Amygdala (tissue), 56 donors: ENCODE measurements at places on chromosomes 16 and 17.

GRCh38 chr17:29597361-29598172 lies 4.6 kb downstream of the ANKRD13B start:
- DNase-seq = no peak

DNA sequence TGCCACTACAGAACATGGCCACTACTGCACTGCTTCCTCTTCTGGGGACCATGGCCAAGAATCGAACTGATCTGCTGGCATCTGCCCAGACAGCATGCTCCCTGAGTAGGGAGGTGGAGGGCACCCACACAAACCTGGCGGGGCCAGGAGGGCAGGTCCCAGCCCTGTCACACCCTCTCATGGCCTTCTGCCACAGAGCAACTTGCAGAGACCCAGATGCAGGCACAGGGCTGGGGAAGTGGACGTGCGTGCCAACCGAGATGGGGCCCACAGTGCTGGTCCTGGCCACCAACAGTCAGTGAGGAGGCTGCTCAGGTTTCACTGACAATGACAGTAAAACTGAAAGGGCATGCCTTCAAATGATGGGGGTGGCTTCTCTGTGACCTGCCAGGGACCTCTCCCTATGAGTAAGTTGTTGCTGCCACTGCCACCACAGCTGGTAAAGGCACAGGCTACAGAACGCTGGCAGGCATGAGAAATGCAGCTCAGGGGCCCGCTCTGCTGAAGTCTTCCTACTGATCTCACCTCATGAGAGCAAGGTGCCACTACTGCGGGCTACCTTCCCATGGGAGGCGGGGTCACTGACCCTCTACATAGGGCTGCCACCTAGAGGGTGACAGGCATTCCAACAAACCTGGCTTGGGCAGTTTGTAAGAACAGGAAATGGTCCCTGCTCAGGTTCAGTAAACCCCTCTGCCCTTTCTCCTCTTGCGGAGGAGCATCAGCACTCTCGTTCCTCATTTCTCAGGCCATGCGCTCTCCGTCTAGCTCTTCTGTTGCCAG lies 15.5 kb downstream of the HIC1 start:
- DNase-seq = no peak

GRCh38 chr17:51818777-51819176 lies 339.7 kb downstream of the CA10 start:
- no peak for DNase-seq

DNA sequence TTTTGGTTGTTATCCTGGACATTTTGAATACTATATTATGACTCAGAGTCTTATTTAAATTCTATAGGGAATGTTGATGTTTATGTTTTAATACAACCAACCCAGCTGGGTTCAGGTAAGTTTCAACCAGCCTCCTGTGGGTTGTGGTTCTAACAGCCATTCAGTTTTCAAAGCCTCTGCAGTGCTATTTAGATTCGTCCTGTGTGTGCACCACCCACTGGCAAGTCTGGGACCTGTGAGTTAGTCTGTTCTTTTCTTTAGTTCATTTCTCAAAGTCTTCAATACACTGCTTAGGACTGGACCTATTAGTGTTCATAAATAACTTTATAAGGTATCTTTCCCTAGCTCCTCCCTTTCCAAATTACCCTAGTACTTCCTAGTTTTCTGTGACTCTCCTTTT lies 170.6 kb downstream of the TMEM132E start:
- DNase-seq = no peak

- DNase-seq = no peak
Measured at GRCh38 chr17:62826956-62827355, 18.8 kb upstream of the MARCHF10 start.

DNA sequence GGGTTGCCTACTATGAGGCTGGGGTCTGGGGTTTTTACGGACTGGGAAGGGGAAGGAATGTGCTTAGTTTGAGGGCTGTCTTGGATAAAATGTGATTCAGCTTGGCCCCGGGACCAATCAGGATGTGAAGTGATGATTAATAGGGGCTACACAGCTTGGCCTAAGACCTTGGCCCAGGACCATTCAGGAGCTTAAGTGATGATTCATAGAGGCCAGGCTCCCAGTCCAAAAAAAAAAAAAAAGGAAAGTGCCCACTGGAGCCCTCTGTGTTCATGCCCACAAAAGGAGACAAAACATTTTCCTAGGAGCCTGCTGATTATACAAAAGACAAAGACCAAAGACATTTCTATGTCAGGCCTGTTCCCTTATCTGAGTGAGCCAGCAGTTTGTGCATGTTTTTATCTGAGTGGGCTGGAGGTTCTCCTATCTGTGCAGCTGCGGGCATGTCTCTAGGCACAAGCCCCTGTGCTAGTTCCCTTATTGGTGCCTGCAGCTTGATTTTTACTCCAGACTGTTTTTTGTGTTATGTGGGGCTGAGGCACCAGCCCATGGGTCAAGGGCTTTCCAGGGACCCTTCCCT lies 898.2 kb upstream of the GOT2 start:
- no peak for DNase-seq

DNA sequence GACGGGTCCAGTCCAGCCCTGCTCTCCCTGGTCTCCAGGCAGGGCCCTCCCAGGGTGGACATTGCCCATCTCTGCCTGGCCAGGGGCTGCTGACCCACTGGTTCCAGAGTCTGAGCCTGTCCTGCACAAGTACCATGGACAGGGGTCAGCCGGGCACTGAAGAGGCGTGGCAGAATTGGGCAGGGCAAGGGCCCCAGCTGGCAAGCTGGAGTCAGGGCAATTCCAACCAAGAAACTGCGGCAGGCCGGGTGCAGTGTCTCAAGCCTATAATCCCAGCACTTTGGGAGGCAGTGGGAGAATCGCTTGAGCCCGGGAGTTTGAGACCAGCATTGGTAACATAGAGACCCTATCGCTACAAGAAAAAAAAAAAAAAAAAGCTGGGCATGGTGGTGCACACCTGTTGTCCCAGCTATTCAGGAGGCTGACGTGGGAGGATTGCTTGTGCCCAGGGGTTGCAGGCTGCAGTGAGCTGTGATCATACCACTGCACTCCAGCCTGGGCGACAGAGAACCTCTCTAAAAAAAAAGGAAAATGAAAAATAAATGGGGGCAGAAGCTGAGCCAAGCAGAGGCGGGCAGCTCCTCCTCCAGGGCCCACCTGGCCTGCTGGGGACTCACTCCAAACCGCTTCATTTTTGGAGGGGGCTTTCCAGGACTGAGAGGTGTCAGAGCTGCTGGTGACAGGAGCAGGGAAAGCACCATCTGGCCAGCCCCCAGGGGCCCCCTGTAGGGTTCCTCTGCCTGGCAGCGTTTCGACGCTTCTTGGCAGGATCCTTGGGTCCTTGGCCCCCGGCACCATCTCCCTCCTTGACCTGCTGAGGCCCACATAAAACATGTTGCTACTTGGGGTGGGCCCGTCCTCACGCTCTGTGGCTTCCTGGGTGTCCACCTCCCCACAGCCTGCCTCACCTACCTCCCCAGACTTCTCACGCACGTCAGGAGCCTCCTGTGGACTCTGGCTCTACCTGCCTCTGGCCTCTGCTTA lies 2.9 kb upstream of the MAFG start:
- no peak for DNase-seq

DNA sequence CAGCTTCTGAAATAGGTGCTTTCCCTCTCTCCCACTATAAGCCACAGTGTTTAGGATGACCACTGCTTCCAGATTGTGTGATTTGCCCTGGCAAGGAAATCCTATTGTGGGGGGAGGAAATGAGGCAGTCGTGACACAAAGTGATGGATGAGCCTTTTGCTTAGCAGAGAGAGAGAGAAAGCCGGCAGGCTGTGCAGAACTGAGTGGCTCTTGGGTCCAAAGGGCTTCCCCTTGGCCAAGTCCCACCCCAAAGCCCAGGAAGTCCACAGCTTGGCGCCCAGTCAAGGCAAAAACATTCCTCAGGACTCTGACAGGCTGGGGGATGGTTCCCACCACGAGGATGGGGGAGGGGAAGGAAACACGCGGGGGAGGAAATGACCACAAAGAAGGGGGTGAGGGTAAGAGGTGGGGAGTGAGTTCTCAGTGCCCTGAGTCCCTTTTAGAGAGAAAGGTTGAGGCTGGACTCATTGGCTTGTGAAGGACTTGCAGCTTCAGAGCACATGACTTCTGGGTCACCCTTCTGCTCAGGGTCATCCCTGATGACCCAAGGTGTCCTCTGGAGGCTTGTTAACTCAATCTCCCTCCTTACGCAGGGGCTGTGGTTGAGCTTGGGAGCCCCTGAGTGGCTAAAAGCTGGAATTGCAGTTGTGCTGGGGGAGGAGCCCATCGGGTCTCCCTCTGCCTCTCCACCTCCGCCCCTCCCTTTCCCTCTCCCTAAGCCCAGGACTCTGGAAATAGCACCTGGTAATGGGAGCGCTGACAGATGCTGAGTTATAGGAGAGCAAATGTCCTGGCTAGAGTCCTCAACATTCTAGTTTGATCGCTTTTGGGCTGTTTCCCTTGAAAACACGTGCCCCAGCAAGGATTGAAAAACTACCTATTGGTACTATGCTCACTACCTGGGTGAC lies 10.3 kb upstream of the MSL1 start:
- peak; percentile 75 for DNase-seq

- peak; percentile 44 for DNase-seq
Measured at GRCh38 chr16:88857728-88858339, 907 bp downstream of the TRAPPC2L start.

GRCh38 chr16:70632273-70632672 lies 14.1 kb upstream of the IL34 start:
- no peak for DNase-seq

- DNase-seq = peak; percentile 41
Measured at GRCh38 chr16:87278191-87279093, 38.8 kb downstream of the C16orf95 start.

DNA sequence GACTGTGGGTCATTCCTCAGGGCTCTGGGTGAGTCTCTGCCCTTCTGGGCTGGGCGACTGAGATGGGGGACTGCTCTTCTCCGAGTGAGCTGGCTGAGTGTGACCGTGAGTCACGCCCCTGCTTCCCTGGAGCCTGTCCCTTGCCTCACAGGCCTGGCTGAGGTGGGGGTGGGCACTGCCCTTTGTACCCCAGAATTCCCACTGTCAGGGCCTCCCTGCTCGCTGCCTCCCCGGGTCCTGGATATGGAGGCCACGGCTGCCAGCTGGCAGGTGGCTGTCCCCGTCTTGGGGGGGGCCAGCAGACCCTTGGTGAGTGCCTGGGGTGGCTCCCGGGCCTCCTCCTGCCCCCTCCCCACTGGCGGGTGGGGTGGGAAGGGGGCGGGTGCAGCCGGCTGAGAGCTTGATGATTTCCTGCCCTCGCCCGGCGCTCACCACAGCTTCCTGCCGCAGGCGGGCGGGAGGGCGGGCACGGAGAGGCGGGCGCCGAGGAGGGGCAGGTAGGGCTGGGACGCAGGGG lies at the start of gene LAT:
Gene LAT (plus strand): TSS at position 434 of the 517 bp plus-strand sequence. CDS start 366 bp downstream, outside the sequence.
- no peak for DNase-seq

- no peak for DNase-seq
Measured at GRCh38 chr17:35795007-35795870, at the start of gene MMP28. Gene MMP28 (minus strand): TSS chr17:35795641. CDS start chr17:35795377, 264 bp downstream.

DNA sequence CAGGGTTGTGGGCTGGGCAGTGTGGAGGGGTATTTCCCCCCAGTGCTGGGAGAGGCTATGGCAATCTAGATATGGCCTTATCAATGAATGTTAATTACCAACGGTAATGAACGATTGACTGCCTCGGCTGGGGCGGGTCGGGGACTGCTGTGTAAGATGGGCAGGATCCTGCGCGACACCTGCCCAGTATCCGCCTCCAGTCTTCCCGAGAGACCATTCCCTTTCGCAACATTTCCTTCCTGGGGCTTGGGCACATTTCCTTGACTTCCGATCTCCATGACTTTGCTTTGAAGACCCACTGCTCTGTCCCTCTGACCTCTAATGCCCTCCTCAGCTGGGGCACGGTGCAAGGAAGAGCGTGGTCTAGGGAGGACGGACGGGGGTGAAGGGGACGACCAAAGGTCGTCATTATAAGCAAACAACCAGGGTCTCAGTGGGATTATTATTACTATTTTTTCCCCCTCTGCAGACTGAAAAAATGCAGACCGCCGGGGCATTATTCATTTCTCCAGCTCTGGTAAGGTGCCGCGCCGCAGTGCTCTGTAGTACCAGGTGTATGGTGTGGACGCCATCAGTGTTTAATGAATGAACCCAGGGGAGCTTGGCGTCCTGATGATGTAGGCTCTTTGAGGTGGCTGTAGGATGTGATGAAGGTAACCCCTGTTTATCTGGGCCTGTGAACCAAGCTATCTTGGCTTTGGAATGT lies 506 bp downstream of the ATP5MC1 start:
- no peak for DNase-seq

DNA sequence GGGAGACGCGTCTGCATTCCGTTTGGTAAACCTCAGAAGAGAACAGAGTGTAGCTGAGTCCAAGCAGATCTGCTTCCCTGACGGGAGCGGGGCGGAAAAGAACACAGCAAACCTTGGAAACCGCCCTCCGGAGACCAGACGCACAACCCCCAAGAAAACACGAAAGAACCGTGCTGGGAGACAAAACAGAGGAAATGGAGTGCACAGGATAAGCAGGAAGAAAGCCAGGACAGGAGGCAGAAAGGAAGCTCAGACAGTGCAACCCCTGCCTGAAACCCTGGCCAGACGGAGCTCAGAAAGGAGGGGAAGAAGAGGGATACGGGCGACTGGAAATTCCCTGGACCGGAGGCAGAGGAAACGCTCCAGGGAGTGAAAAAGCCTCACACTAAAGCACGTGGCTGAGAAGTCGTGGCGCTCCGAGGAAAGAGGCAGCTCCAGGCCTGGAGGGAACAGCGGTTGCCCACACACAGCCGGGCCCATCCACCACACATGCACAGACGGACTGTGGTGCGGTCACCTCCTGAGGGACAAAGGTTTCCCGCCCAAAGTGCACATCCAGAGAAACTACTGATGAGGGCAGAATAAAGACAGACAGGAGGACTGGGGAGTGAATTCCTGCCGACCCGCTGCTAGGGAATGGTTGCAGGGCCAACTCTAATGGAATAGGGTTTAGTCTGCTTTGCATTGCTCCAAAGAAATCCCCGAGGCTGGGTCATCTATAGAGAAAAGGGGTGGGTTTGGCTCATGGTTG lies 10.2 kb downstream of the DPEP1 start:
- no peak for DNase-seq

GRCh38 chr16:67881621-67882161 lies 3.0 kb upstream of the NRN1L start:
- peak; percentile 65 for DNase-seq

- DNase-seq = no peak
Measured at GRCh38 chr16:84589975-84590719, 27.7 kb downstream of the COTL1 start.

DNA sequence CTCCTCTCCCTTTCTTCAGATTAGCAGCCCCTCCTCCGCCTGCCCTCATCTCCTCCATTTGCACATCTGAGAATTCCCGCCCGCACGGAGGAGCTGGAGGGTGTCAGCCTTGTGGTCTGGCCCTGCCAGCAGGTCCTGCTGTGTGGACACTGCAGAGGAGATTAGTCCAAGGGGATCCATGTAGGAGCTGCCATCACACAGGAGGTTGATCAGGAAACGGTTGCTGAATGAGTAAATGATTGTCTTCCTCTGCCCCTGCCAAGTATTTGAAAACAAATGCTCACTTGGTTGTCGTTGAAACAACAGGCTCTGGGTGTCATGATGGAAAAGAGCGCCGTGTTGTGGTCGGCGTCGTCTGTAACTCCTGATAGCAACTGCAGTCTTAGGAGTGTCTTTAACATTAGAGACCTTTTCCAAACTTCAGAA lies 63.8 kb upstream of the CHMP6 start:
- DNase-seq = no peak

GRCh38 chr16:81574168-81574567 lies 129.6 kb downstream of the CMIP start:
- DNase-seq = no peak

GRCh38 chr16:12323007-12323758 lies 346.6 kb downstream of the SNX29 start:
- no peak for DNase-seq

GRCh38 chr17:72671016-72671415 lies 421.5 kb downstream of the SLC39A11 start:
- DNase-seq = no peak
